ENCODE measurements at places on chromosomes 2 and 18.

- DNase-seq = peak; percentile 67
Measured at GRCh38 chr18:59665057-59666006, 31.9 kb downstream of the CCBE1 start.

DNA sequence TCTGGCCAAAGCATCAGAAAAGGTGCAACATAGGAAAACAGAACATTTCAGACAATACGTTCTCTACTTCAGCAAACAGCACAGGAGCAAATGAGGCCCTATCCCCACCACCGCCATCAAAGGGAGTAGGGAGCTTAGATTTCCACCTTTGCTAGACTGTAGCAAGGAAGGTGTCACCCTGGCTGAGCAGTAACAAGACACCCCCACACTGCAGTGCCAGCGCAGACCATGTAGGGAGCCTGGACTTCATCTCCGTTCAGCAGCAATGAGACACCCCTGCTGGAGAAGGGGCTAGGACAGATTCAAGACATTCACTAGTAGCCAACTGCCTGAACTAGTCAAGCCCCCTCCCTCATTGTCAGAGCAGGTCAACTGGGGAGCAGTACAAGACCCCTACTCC lies 160.1 kb upstream of the CBLN2 start:
- DNase-seq = no peak

- DNase-seq = no peak
Measured at GRCh38 chr2:221282386-221282785, 289.7 kb downstream of the EPHA4 start.

GRCh38 chr18:65017372-65017760 lies 733.4 kb upstream of the CDH7 start:
- no peak for DNase-seq

DNA sequence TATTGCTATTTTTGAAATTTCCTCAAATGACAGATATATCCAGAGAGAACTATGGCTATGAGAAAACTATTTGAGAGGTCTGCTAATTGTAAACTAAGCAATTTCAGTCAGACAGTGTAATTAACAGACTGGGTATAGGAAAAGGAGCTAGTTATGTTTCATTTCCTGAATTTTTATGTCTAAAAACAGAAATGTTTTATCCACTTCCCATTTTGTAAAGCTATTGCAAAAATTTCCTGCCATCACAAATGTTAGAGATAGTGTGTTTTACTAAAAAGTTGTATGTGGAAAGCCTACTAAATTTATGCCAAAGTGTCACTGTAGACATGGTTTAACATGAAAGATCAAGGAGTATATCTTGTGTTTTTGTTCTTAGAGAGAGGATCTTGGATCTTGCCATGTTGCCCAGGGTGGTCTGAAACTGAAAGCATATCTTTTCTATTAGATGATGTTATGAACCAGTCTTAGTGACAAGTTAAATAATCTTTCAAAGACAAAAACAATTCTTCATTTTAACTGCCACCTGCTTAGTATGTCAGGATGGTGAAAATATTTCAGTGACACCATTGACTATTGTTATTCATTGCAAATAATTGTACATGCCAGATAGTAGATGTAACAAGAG lies 40.5 kb upstream of the ITPRID2 start:
- DNase-seq = no peak

DNA sequence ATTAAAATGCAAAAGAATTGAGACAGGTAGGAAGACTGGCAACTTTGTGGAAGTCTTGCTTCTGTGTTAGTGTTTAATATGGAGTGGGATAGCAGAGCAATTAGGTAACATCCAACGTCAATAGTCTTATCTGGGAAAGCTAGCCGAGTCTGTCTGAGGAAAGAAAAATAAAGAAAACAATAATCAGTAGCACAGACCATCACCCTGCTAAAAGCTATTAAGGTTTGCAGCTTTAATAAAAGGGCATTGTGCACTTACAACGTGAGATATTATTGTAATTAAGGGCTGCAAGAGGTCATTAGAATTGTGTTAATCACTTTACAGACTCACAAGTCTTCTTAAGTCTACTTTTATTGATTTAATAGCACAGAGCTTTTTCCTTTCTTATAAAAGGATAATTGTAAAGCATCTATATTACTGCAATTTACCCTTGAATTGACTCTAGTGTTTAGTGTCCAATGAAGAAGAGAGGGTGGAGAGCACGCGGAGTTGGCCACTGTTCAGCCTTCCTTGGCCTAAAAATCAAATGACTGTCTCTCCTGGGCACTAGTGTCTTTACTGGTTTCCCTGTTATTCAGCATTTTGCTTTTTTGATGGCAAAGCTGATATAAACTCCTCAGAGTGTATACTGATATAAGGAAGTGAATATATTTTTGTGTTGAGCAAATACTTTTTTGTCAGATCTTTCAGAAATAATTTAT lies 2.0 kb downstream of the CDH7 start:
- DNase-seq = no peak

GRCh38 chr2:172204762-172205161 lies 102.1 kb upstream of the DLX2 start:
- DNase-seq = no peak

- no peak for DNase-seq
Measured at GRCh38 chr2:176128172-176128981, 1.1 kb upstream of the HOXD8 start.

DNA sequence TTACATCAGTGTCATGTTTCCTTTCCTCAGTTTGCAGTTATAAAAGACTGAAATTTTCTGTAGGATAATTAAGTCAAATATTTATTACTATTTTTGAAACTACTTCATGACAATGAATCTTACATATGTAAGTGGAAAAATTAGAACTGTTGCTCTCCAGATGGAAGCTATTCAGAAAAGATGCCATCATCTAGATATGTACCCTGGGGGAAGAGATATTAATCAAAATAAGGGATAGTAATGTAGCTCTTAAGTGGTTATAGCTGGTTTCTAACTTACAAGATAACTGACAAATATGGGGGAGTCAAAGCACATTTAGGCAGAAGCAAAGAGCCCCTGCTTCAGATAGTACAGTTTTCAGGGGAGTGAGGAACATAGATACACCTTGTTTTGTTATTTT lies 38.1 kb upstream of the PAX3 start:
- DNase-seq = no peak

- peak; percentile 41 for DNase-seq
Measured at GRCh38 chr2:68715353-68716041, 19.1 kb upstream of the ARHGAP25 start.

DNA sequence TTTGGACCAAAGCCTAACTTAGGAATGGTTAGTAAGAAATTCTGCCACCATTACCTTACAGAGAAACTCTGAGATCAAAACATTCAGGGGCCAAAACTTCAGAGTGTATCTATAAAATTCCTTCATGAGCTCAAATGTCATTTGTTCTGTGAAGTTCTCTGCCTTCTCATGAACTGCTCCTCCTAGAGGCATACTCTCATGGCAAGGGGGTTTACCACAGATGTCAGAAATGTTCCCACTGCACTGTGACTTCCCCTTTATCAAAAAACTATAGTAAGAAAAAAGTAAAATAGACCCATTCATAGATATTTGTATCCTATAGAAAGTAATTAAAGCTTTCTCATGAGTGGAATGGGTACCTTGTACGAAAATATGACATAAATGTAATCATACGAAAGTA lies 68.5 kb downstream of the USP40 start:
- no peak for DNase-seq

DNA sequence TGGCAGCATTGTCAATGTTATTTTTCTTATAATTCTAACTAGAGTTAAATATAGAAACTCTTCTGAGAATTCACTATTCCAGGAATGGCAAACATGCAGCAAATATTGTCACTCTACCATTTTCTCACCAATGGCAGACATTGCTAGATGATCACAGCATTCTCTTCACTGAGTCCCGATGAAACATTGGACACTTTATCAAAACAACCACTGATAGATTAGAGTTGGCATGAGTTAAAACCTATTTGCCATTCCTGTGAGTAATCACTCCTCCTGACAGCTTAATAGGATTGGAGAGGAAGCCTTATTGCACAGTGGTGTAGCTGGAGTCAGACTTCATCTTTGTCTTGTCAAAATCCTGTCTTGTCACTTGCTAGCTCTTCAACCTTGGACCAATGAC lies 163.9 kb upstream of the THUMPD2 start:
- peak; percentile 7 for DNase-seq

- peak; percentile 35 for DNase-seq
Measured at GRCh38 chr18:59484561-59485328, 125.7 kb upstream of the LMAN1 start.

- no peak for DNase-seq
Measured at GRCh38 chr18:31429623-31430022, 17.9 kb upstream of the DSG3 start.

- no peak for DNase-seq
Measured at GRCh38 chr18:58256316-58257080, 212.5 kb downstream of the NEDD4L start.

DNA sequence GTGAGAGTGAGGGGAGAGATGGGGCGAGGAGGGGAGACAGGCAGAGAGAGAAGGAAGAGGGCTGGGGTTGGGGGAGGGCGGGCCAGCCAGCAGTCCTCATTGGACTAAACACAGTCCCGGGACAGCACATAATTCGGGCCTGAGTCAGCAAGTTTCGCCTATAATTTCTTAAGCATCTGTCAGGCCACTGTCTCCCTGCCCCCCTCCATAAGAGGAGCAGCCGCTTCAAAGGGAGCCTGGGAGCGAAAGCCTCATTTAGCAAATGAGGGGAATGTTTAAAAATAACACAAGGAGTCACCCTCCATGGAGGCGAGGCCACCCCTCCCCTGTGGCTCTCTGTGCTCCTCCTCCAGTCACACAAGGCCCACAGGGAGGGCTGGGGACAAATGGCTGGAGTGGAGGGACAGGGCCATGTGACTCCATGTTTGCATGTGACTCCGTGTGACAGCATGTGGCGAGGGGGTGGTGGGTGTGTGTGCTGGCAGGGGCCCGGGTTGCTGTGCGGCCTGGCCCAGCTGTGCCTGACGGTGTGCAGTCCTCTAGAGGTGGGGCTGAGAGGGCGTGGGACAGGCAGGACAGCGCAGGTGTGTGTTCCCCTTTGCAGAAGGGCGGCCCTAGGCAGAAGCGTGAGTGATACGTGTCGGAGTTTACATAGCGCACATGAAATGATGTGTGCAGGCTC lies 162.4 kb downstream of the CELF4 start:
- DNase-seq = peak; percentile 96

DNA sequence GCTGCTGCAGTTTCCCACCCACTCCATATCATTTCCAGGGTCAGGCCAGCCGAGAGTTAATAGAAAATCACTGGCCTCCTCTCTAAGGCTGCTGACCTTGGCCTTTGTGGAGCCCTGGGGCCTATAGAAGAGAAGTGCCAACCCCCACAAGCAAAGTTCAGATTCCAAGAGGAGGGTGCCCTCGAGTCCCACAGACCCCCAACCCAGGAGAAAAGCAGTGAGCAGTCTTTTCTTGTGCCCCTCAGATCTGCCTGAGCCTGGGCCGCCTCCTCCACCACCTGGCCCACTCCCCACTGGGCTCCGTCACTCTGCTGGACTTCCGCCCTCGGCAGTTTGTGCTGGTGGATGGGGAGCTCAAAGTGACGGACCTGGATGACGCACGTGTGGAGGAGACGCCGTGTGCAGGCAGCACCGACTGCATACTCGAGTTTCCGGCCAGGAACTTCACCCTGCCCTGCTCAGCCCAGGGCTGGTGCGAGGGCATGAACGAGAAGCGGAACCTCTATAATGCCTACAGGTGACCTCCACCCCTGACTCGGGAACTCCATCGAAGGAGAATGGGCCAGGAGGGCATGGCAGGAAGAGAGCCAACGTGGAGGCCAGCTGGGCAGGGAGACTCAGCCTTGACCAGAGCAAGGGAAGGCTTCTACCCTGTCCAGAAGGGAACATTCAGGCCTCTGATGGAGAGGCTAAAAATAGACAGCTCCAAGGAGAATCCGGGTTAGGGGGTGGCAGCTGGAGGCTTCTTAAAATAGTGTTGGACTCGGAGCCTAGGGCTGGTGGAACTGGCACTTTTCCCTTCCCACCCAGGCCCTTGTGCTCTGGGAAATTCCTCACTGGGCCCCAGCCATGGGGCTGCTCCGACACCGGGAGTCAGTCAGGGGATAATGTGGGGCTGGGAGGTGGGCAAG lies 6.2 kb downstream of the PKDCC start:
- peak; percentile 51 for DNase-seq

DNA sequence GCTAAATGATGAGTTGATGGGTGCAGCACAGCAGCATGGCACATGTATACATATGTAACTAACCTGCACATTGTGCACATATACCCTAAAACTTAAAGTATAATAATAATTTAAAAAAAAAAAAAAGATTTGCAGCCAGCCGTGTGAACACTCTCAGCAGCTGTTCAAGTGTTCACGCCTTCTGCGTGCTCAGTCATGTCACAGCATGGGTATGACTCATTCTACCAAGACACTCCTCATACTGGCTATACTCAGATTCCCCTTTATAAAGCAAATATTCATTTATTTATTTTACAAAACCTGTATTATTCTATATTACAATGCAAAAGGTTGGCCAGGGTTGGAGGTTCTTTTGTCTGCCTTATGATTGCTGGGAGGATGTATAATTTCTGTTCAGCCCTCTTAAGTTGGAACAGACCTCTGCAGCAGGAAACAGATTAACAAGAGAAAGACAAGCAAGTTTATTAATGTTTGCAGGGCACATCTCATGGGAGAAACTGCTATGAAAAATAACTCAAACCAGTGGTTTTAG lies 1230.6 kb upstream of the CHAC2 start:
- DNase-seq = peak; percentile 45

- no peak for DNase-seq
Measured at GRCh38 chr18:63157293-63158011, 162.1 kb downstream of the BCL2 start.

DNA sequence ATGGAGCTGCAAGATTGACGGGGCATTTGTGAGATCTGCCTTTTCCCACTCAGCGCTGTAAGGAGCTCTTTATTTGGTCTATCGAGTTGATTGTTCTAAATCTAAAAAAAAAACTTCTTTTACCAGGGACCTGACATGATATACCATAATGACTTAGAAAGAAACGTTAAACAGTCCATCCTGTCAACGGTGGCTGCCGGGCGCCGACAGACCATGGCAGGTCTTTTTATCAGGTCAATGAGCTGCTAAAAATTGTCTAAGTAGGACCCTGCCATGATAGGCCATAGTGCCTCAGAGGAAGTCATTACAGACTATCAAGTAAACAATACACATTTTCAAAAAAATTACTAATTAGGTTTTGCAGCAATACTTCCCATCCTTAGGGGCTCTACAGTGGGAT lies 87.9 kb downstream of the KLHL14 start:
- DNase-seq = no peak

GRCh38 chr18:59730896-59731295 lies 33.7 kb upstream of the CCBE1 start:
- no peak for DNase-seq

DNA sequence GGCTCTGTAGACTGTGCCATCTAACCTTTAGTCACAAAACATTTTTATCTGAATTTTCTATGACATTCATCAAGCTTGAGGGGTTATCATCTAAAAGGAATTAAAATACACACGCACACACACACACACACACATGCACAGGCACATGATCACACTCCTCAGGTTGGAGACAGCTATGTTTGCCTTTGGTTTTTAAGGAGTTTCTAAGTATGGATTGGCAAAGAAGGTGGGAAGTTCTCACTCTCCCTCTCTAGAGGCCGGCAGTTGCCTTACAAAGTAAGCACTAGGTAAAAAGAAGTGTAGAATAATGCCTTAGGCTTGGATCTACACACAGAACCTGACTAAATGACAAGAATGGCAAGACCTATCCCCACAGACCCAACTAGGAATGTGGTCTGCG lies 437.1 kb downstream of the ZEB2 start:
- DNase-seq = no peak

GRCh38 chr2:8563814-8564474 lies 117.9 kb upstream of the ID2 start:
- DNase-seq = no peak

GRCh38 chr2:233084488-233084887 lies 24.3 kb downstream of the INPP5D start:
- DNase-seq = no peak

Data from mesenchymal stem cell (in vitro differentiated cells and primary cell).